Stimulated activated CD4-positive, alpha-beta T cell treated with anti-CD3 and anti-CD28 coated beads, TNF-alpha, amount 100 ng/mL, for 48 hours (primary cell): ENCODE measurements at places on chromosomes 13 and 19.

GRCh38 chr13:39273953-39274738 lies 235.9 kb downstream of the NHLRC3 start:
- DNase-seq, result no peak

GRCh38 chr13:29934531-29935308 lies 84.3 kb upstream of the UBL3 start:
- no peak for DNase-seq

DNA sequence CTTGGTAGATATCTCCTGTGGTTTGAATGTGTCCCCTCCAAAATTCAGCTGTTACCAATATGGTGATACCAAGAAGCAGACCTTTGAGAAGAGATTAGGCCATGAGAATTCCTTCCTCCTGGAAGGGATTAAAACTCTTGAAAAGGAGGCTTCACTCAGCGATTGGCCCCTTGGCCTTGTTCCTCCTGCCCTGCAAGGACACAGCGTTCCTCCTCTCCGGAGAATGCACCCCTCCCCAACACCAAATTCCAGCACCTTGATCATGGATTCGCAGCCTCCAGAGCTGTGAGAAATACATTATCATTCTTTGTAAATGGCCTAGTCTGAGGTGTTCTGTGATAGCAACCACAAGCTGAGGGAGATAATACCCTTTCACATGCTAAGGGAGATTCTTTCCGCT lies 34.5 kb upstream of the ARHGEF7 start:
- DNase-seq, result no peak

DNA sequence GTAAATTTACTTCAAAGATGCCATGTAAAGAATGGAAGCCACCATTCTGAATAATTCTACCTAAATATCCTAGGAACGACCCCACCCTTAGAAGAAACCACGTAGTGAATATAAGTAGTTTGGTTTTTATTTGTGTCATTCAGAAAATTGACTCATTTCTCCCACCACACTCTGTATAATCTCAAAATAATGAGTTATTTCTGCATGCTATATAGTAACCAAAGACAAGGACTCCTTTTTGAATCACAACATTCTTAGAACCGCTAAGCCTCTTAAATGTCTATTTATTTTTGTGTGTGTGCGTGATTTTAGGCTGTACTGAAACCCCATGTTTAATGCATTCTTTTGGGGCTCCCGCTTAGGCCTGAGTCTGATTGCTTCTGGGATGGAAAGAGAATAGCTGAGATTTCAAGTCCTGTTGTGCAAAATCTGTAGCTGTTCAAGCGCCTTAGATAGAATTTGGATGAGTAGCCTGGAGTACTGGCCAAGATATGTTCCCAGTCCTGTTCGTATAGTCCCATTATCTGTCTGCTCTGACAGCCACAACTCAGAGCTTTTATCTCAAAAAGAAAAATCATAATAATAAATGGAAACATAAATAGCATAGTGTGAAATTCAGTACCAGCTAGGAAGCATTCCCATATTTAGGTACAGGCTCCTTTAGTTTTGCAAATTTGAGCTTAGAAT lies 532.4 kb upstream of the NBEA start:
- no peak for DNase-seq

DNA sequence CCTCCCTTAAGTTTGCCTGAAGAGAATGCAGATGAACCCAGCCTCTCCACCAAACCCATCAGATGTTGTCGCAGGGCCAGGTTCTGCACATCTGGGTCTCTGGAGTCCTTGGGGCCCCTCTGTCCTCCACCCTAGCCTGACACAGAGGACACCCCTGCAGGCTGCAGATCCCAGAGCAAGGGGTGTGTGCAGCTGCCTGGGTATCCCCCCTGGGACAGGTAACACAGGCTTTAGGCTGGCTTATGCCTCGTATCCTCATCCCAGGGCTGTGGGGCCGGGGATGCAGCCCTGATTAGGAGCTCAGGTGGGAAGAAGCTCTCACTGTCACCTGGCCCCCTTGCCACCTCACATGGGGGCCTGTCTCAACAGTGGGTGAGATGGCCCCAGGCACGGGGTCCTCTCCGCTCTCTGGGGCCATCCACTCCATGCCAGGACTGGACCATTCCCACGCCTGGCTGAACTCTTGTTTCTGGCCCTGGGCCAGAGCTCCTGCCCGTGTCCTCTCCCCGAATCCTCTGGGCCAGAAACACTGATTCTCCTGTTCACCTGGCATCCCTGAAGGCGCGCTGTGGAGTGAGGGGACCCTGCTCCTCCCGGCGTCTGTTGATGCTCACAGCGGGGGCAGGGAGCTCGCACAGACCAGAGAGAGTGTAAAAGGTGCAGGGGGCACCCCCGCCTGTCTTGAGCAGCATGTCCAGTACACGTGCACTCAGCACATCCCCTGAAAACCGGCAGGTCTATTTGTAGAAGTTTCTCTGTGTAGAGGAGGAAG lies 38.7 kb upstream of the TPM4 start:
- DNase-seq, result no peak

- DNase-seq, result no peak
These were observed 7.5 kb upstream of the B3GLCT start for GRCh38 chr13:31192306-31192705.

- no peak for DNase-seq
These were observed 390.9 kb upstream of the SGCG start for GRCh38 chr13:22789916-22790315.

DNA sequence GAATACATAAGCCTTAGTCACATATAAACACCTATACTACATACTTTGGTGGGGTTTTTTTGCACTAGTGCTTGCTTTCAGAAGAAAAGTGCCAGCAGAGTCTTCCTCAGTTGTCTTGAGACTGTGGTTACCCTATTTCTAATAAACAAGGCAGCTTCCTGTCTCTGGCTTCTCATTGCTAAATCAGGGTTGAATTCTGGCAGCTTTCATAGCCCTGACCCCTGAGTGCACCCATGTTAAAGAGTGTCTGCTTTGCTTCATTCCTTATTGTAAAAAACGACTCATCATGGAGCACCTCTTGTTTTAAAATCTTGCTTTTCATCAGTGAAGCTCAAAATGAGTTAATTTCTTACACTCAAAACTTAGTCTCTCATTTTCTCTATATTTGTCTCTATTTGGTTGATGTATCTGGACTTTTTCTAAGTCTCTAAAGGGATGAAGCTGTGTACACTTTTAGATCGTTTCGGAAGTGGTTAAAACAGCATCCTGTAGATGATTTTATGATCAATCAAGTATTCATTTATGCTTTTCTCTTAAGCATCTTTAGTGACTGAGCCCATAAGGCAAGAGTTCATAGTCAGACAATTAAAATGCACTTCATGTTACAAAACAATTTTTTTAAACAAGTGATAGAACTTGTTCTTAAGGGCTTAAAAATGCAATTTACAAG lies 72.1 kb downstream of the KLF12 start:
- DNase-seq, result no peak
